ENCODE measurements at places on chromosomes 3 and 15.

DNA sequence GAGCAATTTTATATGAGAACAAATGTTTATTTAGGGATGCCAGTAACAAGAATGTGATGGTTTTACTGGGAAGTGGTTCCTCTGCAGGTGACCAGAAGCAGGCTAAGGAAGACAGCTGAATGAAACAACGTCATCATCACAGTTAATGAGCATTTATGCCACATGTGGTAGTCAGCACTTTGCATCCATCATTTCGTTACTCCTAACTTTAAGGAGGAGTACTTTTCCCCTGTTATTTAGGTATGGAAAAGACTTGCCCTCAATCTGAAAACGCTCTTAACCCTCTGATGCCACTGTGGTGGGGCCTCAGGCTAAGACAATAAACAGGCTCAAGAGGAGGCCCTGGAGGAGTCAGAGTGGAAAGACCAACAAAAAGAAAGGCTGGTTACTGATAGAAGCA lies 31.2 kb downstream of the INTS14 start:
- no peak for DNase-seq

- no peak for DNase-seq
Measured at GRCh38 chr3:2978977-2979732, 131.0 kb downstream of the IL5RA start.

DNA sequence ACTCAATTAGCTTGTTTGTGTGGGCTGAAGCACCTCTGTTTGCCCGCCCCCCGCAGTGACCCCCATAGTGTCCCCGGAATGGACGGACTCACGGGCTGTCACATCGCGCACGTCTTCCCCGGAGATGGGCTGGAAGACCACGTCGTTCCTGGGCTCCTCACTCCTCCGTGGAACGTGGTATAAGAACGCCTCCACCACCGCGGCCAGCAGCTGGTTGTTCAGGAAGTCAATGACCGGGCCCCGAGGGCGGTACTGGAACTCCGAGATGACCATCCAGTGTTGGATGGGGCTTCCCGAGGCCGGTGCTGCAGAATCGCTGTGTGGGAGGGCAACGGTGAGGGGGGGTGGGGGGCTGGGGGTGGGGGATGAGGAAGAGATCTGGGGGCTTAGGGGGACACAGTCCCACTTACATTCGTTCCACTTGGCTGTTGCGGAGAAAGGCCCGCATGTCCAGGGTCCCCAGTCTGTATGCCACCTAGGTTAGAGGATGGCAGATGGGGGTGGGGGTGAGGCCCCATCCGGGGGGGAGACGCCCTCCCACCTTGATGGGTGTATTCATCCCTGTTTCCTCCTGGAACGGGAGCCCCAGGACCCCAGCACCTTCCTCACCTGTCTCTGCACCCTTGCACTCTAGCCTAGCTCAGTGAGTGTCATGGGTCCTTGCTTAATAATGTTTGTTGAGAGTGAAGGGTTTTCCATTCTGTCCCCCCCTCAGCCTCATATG lies 30.2 kb downstream of the MUC20 start:
- no peak for DNase-seq

DNA sequence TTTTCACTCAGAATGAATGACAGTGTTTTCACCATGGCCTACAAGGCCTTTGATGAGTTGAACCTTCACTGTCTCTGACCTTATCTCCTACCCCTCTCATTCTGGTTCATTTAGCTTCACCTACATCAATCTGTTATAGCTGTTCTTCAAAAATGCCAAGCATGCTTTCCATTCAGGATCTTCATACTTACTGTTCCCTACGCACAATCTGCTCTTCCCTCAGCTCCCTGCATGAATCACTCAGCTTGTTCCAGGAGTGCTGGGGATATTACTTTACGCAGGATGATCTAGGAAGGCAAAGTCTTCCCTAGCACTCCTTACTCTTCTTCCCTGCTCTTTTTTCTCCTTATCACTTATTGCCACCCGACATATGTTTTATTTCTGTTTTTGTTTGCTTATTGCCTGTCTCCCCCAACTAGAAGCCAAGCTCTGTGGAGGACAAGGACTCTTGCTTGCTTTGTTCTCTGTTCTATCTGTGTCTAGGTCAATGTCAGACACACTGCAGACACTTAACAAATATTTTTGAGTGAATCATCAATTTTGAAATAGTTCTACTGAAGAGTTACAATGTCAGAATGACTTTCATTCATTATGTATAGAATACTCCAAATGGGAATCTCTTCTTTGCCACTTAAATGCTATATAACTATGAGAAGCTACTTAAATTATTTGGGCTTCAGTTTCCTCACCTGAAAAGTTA lies 238.3 kb upstream of the FEZF2 start:
- no peak for DNase-seq

GRCh38 chr15:37586011-37586583 lies 348.3 kb upstream of the TMCO5A start:
- no peak for DNase-seq

- DNase-seq, result no peak
Measured at GRCh38 chr3:152834776-152835600, at the start of gene P2RY1. TSS of gene P2RY1 (plus strand) at chr3:152835131. CDS start at chr3:152835783, 652 bp downstream.

DNA sequence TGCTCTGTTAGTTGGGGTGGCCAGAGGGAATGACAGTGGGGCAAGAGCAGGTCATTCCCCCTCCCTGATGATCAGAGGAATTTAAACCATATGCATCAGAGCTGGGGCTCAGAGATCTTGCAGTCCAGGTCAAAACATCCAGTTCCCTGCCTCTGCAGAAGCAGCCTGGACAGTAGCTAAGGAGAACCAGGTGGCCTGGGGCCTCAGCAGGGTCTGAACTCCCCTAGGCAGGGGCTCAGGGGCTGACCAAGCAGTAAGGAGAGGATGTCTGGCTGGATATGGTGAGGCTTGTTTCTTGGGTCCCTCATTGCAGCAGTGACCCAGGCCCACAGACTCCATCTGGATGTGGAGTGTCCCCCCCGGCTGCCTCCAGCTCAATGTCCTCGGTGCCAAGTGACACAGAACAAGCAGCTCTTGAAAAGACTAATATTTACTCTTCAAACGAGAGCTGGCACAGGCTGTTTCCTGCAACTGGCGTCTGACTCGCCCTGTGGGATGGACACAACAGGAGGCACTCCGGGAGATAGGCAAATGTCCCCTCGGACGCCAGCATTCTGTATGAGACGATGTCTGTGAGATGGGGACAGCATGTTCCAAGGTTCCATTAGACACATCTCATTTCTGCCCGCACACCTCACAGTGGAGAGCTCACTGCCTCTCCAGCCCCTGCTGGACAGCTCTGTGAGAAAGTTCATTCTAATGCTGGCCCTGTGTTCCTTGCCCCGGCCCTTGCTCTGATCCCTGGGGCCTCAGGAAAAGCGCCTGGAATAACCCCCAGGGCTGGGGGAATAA lies 37.1 kb downstream of the SEC22C start:
- no peak for DNase-seq

DNA sequence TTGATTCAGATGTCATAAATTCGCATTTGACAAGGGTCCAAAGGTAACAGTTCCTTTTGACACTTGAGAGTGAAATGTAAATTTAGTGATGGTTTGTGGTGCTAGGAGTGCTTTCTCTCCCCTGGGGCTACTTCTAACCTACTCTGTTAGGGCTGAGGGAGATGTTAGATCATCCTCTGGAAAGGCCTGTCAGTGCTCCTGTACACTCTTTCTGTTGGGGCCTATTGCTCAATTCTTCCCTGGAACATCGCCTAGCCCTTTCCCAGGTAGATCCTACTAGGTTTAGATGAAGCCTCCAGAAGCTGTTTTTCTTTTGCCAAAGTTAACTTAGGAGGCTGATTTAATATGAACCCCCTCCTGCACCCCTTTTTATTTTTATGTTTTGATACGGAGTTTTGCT lies 1.4 kb downstream of the PCCB start:
- DNase-seq, result no peak

- DNase-seq, result no peak
Measured at GRCh38 chr3:137110392-137110996, 152.7 kb downstream of the IL20RB start.

- DNase-seq, result no peak
Measured at GRCh38 chr3:65935724-65936123, 103.0 kb downstream of the MAGI1 start.

- DNase-seq, result no peak
Measured at GRCh38 chr3:77655396-77655795, 615.5 kb downstream of the ROBO2 start.

DNA sequence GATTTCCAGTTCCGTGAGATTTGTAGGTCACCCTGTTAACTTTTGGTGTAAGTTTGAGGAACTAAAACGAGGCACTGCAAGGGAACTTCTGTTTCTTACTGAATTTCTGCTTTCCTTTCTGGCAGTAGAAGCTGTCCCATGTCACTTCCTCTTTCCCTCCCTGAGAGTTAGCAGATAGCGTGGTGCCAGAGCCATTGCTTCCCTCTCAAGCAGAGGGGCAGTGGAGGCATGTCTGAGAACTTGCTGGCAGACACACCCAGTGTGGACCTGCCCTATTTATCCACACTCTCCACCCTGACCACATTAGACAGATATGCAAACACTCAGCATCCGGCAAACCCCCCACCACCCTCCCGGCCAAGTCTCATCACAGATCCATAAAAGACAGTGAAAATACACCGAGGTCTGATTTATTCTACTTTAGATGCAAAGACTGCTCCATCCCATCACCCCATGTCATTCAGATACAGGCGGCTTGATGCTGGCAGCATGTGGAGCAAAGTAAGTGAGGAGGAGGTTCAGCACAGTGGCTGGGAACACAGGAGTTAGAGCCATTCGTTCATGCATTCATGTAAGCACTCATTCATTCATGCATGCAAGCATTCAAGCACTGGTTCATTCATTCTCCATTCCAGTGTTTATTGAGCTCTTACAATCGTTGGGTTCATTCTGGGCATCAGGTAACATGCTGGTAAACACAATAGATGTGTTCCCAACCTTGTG lies 324.7 kb downstream of the SHQ1 start:
- DNase-seq, result no peak

- DNase-seq, result no peak
Measured at GRCh38 chr15:60660290-60661051, 181.5 kb upstream of the ICE2 start.

GRCh38 chr3:18757476-18757875 lies 332.3 kb upstream of the SATB1 start:
- DNase-seq, result no peak

- DNase-seq, result no peak
Measured at GRCh38 chr3:27900316-27900715, 178.2 kb upstream of the EOMES start.

- DNase-seq, result no peak
Measured at GRCh38 chr15:38042707-38043445, 108.4 kb downstream of the TMCO5A start.

DNA sequence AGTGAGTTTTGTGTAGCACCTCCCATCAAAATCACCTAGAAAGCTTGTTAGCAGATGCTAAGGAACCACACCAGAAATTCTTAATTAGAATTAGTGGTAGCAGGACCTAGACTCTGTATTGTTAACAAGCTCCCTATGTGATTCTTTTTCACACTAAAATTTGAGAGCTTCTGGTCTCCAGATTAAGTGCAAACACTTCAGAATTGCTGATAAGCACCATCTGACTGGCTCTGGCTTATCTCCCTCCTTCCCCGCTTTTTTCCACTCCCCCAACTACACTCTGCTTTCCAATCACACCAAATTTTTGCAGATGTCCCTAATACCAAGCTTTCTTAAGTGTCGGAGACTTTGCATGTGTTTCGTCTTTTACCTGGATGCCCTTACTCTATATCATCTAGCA lies 410.1 kb upstream of the DPH6 start:
- DNase-seq, result no peak

GRCh38 chr3:67291287-67292252 lies 293.5 kb downstream of the KBTBD8 start:
- no peak for DNase-seq

DNA sequence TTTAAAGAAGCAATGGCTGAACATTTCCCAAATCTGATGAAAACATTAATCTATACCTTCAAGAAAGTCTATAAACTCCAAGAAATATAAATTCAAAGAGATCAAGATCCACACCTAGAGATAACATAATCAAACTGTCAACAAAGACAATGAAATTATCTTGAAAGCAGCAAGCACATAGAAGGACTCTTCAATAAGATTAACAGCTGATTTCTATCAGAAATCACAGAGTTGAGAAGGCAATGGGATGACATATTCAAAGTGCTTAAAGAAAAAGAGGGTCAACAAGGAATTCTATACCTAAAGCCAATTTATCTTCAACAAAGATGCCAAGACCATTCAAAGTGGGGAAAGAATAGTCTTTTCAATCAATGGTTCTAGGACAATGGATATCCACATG lies 41.1 kb upstream of the LAMP3 start:
- no peak for DNase-seq

DNA sequence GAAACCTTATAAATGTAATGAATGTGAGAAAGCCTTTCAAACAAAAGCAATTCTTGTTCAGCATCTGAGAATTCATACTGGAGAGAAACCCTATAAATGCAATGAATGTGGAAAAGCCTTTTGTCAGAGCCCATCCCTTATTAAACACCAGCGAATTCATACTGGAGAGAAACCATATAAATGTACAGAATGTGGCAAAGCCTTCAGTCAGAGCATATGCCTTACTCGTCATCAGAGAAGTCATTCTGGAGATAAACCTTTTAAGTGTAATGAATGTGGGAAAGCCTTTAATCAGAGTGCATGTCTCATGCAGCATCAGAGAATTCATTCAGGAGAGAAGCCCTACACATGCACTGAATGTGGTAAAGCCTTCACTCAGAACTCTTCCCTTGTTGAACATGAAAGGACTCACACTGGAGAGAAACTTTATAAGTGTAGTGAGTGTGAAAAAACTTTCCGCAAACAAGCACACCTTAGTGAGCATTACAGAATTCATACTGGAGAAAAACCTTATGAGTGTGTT lies 5.3 kb downstream of the ZNF501 start:
- no peak for DNase-seq

- DNase-seq, result no peak
Measured at GRCh38 chr15:39609166-39609916, 28.5 kb downstream of the THBS1 start.

DNA sequence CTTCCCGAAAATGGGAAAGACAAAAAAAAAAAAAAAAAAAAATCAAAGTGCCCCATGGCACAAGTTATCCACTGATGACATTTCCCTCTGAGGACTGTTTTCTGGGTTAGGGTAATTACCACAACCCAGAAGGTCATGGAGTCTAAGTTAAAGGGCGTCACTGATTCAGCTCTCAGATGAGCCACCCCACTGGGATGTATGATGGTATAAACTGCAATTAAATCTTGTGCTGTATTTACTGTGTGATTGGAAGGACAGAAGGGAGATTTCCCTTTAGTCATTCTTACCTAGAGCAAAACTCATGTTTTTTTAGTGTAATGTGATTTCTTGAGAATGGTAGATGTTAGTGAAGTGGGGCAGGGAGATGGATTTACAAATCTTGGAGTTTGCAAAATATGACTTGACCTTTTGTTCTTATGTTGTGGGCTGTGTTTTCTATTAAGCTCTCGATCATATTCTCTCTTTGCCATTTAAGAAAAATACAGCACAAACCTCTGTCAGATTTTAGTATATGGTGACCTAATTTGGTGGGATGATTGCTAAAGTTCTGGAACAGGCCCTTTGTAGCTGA lies 244.2 kb downstream of the PTPRG start:
- no peak for DNase-seq

GRCh38 chr3:49276475-49277382 lies at the start of gene C3orf62:
TSS of gene C3orf62 (minus strand) at chr3:49277232. CDS start at chr3:49276872, 360 bp downstream.
- no peak for DNase-seq

GRCh38 chr15:79023546-79023890 lies 67.1 kb downstream of the RASGRF1 start:
- DNase-seq, result no peak

GRCh38 chr3:73341272-73341935 lies 279.9 kb downstream of the EBLN2 start:
- no peak for DNase-seq

All from cortex of kidney (tissue), 1 donor.